ENCODE measurements at places on chromosomes 12 and 14.

GRCh38 chr14:24277606-24278321 is 6.4 kb upstream of the RABGGTA start:
- DNase-seq, result no peak

GRCh38 chr12:124786061-124786964 is 77.4 kb downstream of the SCARB1 start:
- DNase-seq, result peak; percentile 81

DNA sequence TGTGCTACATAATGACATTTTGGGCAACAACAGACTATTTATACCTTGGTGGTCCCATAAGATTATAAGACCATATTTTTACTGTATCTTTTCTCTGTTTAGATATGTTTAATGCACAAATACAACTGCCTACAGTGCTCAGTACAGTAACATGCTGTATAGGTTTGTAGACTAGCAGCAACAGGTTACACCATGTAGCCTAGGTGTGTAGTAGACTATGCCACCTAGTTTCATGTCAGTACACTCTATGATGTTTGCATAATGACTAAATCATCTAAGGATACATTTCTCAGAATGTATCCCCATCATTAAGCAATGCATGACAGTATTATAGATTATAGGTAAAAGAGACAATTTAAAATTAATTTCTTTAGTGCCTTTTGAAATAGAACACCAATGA is 30.7 kb upstream of the CEBPE start:
- no peak for DNase-seq

- DNase-seq, result no peak
Measured at GRCh38 chr14:56144176-56144575, 26.0 kb downstream of the PELI2 start.
